Dermis microvascular lymphatic vessel endothelial cell (primary cell): ENCODE measurements at places on chromosomes 5 and 9. TPM values are rescaled to one million over a fixed set of nuclear protein-coding genes. Genes with fewer than 3 reads are reported as not detected.

Gene EDIL3
- total RNA-seq = under 0.01 TPM in 2 replicates

Gene MSANTD3
- total RNA-seq = 43.9 and 51.5 TPM in 2 replicates

Gene PCDHB12
- 0.26 and 0.76 TPM in 2 replicates for total RNA-seq

Gene SHOC1
- not detected in 2 replicates for total RNA-seq

Gene HSPA9
- total RNA-seq = 212 and 213 TPM in 2 replicates

Gene UGT3A2
- not detected in 2 replicates for total RNA-seq

Gene CDC14B
- total RNA-seq = 5.6 and 8.7 TPM in 2 replicates

Gene IL5
- not detected in 2 replicates for total RNA-seq

Gene ANP32B
- total RNA-seq = 5.1 and 5.8 TPM in 2 replicates

Gene IFNA2
- not detected in 2 replicates for total RNA-seq

Gene LCN12
- not detected in 2 replicates for total RNA-seq

Gene HRH2
- total RNA-seq = 0.13 TPM in 1 of 2 replicates, not detected in the other

Gene NMUR2
- not detected in 2 replicates for total RNA-seq

Gene NR4A3
- under 0.01 TPM in 2 replicates for total RNA-seq

Gene FBP2
- total RNA-seq = not detected in 2 replicates

Gene DENND4C
- total RNA-seq = 66.8 and 93.1 TPM in 2 replicates

Gene FOXD4
- 0.13 TPM in 2 replicates for total RNA-seq

Gene SAPCD2
- total RNA-seq = 5.1 and 10.3 TPM in 2 replicates

Gene BRINP1
- total RNA-seq = 0.26 and 1.9 TPM in 2 replicates

Gene PCDHGC5
- total RNA-seq = 0.26 and 0.51 TPM in 2 replicates

Gene TMEM215
- not detected in 2 replicates for total RNA-seq

Gene MAMDC4
- 0.64 and 1.1 TPM in 2 replicates for total RNA-seq

Gene ZNF618
- total RNA-seq = 6.8 and 10.5 TPM in 2 replicates

Gene IFNA21
- total RNA-seq = not detected in 2 replicates

Gene SLC6A7
- total RNA-seq = not detected in 2 replicates

Gene NR2F1
- 41.5 and 102 TPM in 2 replicates for total RNA-seq
